ENCODE measurements at places on chromosomes 13 and 19.

GRCh38 chr19:1729568-1729925 is 23.8 kb upstream of the ONECUT3 start:
- DNase-seq: no peak

GRCh38 chr19:31111741-31112140 is 237.5 kb downstream of the TSHZ3 start:
- no peak for DNase-seq

DNA sequence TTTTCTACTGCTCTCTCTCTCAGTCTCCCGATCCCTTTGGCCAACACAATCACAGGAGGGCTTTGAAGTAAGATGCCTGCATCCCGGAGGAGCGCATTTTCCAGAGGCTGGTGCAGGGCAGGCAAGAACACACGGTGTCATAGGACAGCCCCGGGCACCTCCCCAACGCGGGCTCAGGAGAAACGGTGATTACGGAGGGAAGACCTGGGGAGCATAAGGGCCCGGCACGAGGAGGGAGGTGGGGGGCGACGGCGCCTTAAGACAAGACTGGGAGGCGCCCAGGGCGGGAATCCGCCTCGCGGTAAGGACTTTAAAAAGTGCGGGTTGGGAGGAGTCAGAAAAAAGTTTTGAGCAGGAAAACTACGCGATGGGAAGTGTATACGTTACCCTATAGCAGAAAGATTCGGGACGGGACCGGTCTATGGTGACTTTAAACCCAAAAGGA is 18.7 kb upstream of the ZNF888 start:
- peak; percentile 16 for DNase-seq

- no peak for DNase-seq
These were observed 517.7 kb downstream of the MYO16 start for GRCh38 chr13:109146912-109147647.

- DNase-seq: no peak
These were observed 1.8 kb downstream of the TMEM91 start for GRCh38 chr19:41377977-41378709.

GRCh38 chr19:52200044-52200443 is 10.2 kb downstream of the PPP2R1A start:
- no peak for DNase-seq

- DNase-seq: no peak
These were observed 216.5 kb downstream of the PCCA start for GRCh38 chr13:100305398-100305797.

DNA sequence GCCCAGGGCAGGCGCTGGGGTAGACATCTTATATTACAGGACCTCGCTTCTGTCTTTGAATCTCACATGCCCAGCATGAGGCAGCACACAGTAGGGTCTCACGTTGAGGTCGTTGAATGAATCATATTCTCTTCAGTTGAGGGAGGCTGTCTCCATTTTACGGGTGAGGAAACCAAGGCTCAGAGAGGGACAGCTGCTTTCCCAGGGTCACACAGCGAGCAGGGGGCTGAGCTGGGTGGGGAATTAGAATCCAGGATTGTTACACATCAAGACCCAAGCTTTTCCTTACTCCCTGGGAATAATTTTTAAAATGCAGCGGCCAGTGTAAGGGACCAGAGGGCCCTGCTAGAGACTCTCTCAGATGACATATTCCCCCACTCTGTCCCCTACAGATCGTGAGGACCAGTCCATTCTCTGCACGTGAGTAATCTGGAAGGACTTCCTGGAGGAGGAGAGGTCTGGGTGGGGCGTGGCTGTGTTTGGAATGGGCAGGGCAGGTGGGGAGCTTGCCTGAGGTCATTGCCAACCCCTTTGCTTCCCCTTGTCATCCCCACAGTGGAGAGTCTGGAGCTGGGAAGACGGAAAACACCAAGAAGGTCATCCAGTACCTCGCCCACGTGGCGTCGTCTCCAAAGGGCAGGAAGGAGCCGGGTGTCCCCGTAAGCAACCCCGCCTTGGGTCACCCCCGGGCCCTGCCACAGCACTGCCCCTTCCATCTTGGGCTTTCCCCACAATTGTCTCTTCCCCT is 19.4 kb downstream of the MYH14 start:
- DNase-seq: no peak

DNA sequence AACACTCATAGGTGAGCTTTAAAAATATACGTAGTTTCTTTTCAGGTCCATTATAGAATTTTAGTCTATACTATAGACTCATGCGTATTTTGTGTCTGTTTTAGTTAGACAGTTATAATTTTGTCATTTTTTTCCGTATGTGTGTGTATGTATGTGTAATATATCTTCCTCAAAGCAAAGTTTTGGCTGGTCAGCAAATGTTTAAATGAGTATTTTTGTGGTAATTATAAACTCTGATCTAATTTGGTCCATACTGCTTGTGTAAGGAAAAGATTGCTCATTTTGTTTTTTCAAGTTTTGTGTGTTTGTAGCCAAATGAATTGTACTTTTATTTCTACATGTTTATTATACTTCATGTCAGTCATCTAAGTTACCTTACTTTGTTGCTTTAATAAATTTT is 20.5 kb downstream of the KCTD4 start:
- no peak for DNase-seq

DNA sequence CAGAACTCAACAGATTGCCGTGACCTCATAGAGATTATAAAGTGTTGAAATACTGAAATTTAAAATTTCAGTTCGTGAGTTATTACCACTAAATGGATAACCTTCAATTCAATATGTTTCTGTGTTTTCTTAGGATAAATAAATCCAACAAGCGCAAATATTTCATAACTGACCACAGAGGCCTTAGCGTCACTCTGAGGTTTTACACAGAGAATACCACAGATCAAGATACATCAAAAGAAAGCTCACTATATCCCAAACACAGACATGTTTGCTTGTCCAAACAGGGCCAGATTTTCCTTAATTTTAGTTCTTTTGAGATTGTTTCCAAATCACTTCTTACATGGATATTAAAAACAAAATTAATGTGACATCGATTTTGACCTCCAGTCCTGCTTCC is 235.8 kb downstream of the EFNB2 start:
- DNase-seq: no peak

DNA sequence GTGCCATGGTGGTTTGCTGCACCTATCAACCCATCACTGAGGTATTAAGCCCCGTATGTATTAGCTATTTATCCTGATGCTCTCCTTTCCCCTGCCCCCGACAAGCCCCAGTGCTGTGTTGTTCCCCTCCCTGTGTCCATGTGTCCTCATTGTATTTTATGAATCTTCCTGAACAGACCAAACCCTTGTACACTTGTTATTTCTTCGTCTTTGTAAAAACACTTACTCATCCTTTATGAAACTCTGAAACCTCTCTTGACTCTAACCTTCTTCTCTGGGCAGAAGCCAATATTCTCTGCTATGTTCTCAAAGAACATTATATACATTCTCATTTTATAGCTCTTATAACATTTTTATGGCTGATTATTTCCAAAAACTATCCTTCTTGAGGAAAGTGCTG is 746.9 kb downstream of the EFNB2 start:
- DNase-seq: no peak

DNA sequence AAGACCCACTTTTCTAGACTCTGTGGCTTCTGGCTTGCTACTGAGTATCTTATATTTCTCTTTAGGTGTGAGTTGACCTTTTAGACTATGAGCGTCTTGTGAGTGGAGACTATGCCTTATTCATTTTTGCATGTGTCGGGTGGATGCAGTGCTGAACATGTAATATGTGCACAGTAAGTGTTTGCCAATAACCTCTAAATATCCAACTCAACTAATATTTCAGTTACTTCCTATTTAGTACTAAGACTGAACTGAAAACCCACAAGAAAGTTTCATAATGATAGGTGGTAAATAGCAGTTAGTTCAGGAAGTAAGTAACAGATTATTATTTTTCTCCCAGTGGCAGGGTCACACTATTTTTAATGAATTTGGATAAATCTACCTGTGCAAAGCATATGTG is 269.3 kb downstream of the KCNRG start:
- DNase-seq: no peak

GRCh38 chr19:4580021-4580901 is 20.8 kb upstream of the SEMA6B start:
- no peak for DNase-seq

- DNase-seq: no peak
These were observed 140.9 kb downstream of the MZT1 start for GRCh38 chr13:72586518-72586917.

DNA sequence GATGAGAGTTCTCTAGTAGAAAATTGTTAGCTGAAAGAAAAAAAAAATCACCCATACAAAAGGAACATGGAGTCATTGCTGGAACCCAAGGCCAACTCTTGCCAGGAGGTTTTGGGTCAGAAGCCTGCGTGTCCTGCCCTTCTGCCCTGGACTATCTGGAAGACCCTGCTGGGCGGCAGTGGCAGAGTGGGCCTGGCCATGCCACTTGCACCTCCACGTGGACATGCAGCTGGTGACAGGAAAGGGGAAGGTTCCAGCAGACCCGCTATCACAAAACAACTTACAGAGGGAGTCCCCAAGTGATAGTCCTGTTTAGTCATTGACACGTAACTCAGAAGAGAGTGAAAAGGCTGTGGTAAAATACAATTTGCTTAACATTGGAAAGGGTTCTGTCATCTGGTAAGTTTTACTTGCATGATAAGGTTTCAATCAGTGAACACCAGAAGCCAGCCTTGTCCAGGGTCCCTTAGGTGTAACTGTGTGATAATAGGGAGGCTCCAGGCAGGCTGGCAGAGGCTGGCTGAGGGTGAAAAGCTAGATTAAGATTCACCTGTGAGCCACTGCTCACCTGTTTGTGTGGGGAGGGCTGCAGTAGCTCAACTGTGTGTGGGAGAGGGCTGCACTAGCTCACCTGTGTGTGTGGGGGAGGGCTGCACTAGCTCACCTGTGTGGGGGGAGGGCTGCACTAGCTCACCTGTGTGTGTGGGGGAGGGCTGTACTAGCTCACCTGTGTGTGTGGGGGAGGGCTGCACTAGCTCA is 47.8 kb downstream of the COL4A2 start:
- DNase-seq: no peak

DNA sequence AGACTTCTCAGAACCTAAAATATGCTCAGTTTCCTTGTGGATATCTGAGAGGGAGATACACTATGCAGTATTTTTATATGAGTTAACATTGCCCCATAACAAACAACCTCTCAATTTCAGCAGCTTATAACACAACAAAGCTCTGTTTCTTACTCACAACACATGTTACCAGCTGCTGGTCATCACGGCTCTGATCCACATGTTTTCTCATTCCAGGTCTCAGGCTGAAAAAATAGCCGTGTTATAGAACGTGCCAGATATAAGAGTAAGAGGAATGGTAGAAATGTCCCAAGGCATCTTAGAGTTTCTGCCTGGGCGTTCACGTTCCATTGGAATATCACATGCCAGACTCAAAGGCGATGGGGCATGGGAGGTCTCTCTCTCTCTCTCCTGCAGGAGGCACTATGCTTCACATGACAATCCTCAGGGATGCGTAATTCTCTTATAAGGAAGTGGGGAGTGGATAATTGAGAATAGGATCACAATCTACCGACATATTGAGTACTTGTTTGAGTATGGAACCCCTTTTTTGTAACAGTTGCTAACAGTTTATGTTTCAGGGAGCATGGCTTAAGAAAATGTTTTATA is 246.6 kb downstream of the NHLRC3 start:
- DNase-seq: no peak

DNA sequence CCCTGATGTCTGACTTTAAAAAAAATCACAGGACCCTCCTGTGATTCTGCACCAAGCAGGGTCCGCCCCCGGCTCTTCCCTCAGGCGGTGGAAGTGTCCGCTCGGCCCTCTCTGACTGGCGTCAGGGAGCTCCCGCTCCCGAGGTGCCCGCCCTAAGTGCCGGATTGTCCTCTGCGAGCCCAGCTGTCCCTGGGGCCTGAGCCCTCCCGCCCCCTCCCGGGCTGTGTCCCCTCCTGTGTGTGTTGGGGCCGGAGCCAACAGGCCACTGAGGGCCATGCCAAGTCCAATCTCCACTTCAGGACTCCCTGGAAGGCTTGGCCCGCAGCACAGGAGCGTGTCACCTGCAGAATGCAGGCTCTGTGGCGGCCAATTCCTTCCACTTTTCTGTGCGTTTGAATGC is 25.4 kb downstream of the MAP2K2 start:
- no peak for DNase-seq

GRCh38 chr19:56261145-56261544 is 11.4 kb upstream of the EDDM13 start:
- DNase-seq: no peak

DNA sequence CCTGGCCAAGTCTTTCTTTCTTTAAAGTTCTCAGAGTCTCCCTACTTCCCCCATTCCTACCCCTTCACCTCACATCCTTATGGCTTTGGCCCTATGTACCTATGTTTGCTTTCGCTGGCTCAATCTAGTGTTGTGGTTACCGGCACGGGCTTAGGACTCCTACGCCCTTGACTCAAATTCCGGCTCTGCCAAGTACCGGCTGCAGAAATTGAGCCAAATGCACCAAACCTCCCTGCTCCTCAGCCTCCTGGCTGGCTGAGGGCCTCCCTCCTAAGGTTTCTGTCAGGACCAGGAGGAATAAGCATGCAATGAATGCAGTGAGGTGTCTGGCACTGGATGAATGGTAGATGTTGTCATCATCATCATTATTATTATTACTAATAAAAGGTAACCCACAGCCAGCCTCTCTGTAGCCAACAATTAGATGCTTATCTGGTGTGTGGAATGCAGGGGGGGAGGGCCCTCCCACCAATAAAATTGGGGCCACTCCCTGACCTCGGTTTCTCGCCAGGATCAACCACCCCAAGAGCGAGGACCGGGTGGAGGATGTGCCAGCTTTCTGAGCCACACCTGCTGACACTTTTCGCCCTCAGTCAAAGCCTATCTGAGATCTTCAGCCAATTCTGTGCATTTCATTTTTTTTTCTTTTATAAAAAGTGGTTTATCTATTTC is 20.7 kb downstream of the KLK5 start:
- DNase-seq: no peak

- DNase-seq: no peak
These were observed 129.1 kb upstream of the SOX1 start for GRCh38 chr13:111937777-111938311.

GRCh38 chr19:50713556-50714236 is 5.9 kb downstream of the SHANK1 start:
- DNase-seq: no peak

DNA sequence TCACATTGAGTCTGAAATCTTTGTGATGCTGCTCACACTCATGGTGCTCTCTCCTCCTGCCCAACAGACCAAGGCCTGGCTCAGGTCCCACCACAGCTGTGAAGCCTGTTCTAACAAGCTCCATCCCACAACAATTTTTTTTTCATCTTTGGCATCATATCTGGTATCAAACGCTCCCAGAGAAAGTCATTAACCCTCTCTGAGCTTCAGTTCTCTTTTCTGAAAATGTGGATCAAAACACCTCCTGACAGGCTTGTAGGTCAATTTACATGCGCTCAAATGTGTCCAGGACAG is 224.4 kb downstream of the LACC1 start:
- no peak for DNase-seq

DNA sequence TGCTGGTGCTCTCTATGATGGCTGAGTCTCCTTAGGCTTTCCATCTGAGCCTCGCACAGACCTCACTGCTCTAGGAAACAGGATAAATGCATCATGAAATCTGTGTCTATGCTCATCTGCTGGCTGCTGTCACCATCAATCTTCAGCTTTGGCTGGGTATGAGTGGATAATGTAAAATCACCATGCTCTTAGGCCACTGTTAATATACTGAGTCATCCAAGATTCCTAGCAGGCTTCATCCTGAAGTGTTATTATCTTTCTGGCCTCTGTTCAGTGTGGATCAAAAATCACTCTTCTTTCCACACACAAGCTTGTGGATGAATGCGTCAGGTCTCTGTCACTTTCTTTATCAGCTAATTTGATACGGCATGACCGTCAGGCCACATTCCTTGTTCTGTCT is 317.4 kb downstream of the NALCN start:
- no peak for DNase-seq

- DNase-seq: no peak
These were observed 483.2 kb downstream of the EFNB2 start for GRCh38 chr13:106052200-106052767.
